HT-29 (cell line): ENCODE measurements at places on chromosomes 5 and 9.

DNA sequence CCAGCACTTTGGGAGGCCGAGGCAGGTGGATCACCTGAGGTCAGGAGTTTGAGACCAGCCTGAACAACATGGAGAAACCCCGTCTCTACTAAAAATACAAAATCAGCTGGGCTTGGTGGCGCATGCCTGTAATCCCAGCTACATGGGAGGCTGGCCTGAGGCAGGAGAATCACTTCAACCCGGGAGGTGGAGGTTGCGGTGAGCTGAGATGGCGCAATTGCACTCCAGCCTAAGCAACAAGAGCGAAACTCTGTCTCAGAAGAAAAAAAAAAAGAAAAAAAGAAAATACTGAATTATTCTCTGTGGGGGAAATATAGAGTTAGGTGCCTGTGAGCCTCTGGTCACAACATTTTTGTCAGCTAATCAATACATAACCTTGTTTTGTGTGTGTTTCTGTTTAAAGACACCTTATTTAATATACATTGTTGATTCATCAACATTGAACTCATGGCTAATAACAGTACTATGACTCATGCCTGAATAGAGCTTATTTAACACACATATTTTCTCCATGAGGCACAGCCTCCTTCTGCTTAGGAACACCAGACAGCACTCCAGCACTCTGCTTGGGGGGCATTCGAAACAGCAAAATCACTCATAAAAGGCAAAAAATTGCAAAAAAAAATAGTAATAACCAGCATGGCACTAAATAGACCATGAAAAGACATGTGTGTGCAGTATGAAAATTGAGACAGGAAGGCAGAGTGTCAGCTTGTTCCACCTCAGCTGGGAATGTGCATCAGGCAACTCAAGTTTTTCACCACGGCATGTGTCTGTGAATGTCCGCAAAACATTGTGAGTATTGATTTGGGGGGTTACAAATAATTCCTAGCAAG is at the start of gene IL31RA:
TSS of gene IL31RA (plus strand) at position 519 of the 836 bp plus-strand sequence. CDS start at position 733, 214 bp downstream.
- no peak for DNase-seq

- DNase-seq: no peak
Measured at GRCh38 chr9:128493424-128493823, 11.1 kb upstream of the GLE1 start.

GRCh38 chr9:35966433-35966832 is 8.5 kb upstream of the OR2S2 start:
- no peak for DNase-seq

GRCh38 chr5:42749020-42749419 is 7.6 kb upstream of the CCDC152 start:
- DNase-seq: no peak

DNA sequence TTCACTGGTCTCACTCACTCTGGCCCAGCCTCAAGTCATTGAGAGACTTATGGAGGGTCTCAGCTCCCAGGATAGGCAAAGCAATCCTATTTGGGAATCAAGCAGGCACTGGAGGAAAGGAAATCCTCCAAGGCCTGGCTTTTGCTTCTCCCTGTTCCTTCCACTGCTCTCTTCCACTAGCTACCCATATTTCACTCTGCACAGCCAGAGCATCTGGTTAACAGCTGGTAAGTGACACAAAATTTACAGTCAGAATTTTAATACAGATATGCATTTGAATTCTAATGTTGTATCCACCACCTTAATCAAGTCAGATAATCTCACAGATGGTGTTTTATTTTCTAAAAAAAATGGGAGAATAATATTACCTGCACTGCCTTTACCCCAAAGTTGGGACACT is 868 bp upstream of the C1QTNF2 start:
- DNase-seq: no peak

- DNase-seq: no peak
Measured at GRCh38 chr5:142846406-142846805, 76.2 kb downstream of the ARHGAP26 start.

DNA sequence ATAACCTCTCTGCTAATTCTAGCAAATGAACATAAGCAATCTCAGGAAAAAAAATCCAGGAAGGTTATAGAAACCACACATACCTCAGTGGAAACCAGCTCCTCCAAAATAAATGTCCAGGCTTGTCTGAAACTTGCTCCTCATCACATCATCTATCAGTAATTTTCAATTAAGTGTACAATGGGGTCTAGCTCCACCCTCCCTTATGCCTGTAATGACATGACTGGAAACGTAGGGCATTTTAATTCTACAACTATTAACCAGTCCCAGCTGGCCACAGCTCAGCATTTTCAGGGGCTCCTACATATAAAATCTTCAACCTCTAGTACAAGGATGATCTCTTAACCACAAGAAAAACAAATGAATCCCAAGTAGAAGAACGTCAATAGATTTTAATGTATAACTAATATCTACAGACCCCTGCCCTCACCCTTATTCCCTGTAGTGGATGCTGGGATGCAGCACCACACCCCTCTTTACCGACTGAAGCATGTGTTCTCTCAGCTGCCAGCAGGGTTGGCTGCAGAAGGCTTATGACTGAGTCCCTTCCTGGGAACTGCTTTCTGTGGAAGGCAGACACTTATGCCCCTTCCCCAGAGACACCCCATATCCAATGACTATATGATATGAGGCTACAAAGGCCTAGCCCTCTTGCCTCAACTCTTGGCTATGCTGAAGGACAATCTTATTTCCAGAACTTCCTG is 6.8 kb downstream of the TSSK1B start:
- DNase-seq: no peak

GRCh38 chr5:152673601-152674000 is 268.5 kb upstream of the NMUR2 start:
- DNase-seq: no peak

DNA sequence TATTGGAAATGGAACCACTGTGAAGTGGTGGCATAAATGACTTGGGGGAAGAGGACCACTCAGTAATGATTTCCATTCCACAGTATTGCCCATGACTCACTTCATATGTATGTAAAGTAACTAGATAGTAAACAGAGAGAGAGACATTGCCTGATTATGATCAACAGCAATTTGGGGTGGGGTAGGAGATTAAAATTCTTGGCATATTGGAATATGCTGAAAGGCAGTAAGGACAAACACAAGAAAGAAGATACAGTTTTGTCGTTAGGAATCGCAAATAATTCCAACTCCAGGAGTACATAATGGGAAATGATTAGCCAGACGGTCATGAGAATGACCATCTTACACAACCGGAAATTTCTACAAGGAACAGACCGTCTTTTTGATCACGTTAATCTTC is 1.5 kb upstream of the HMGCS1 start:
- peak; percentile 56 for DNase-seq

GRCh38 chr5:35131723-35132122 is 84.0 kb upstream of the AGXT2 start:
- no peak for DNase-seq

- DNase-seq: no peak
Measured at GRCh38 chr5:155097995-155098394, 84.4 kb downstream of the KIF4B start.

DNA sequence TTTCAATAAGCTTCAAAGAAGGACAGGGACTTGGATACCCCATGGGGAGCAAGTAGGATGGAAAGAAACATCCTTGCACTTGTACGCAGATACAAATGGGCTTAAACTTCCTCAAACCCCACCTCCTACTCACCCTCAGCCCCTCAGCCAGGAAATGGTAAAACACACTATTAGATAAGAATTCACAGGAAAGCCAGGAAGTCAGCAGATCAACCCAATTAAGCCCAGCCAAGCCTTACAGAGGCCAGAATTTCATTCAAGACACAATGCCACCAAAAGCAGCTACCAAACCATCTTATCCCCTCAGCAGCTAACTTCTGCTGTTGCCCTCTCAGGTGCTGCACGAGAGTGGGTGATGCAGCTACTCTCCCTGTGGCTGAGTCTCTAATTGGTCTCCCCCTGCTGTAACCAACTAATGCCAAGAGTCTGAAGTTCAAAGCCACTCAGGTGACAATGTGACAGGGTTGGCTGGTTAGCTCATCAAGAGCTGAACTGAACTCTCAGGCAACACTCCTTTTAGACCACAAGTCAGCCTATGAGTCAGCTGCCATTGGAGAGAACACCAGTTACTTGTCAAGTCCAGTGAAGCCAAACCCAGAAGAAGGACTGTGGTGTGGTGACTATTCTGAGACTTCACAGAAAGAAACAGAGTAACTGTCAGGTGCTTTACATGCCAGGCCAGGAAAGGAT is 201.9 kb downstream of the ZNF608 start:
- DNase-seq: no peak

DNA sequence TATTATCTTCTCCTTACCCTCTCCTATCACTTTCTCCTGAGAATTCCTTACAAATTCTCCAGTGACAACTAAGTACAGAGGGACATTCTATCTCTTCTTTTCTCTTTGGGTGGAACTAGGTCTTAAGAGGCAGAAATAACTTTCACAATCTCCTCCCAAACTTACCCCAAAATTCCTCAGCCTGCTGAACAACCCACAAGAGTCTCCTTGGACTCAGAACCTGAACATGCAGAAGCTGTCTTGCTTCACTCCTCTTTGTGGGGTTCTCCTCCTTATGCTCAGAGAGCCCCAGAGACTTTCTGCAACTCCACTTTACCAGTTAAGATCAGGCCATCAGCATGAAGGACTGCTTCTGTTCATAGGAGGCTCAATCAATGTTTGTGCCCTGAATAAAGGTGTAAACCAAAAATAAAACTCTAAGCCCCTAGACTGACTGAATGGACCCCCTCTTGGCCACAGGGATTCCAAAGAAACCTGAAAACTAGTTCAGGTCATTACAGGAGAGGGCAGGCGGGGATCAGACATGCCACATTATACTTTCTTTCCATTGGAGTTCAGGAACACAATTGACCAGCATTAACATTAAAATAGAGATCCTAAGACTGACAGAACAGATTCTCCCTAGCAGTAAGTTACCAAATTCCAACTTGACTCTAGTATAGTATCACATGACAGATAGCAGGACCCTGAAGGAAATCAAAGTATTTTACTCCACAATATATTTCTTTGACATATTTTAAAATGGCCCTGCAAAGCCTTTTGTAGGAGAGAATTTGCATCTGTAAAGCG is 179.7 kb upstream of the FBXL17 start:
- DNase-seq: no peak

DNA sequence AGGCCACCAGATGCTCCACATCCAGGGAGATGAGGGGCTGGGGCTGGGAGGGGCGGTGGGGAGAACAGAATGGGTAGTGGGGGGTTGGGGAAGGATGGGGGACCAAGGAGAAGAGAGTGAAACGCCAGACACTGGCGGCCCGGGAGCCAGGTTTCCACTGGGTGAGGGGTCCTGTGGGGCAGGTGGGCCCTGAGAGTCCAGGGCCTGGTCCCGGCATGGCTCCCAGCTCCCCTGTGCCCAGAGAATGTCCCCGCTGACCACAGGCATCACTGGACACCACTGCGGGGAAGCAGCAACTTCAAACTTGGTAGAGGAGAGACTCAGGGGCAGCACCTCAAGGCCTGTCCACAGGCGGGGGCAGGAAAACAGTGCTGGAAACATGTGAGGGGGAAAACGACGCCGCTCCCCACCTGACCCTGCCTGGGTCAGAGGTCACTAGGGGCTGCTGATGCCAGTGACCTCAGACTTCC is 13.2 kb downstream of the NINJ1 start:
- no peak for DNase-seq

GRCh38 chr9:93946338-93946712 is 8.8 kb downstream of the BARX1 start:
- no peak for DNase-seq

- DNase-seq: no peak
Measured at GRCh38 chr9:89574309-89574708, 30.5 kb upstream of the GADD45G start.

- DNase-seq: no peak
Measured at GRCh38 chr9:133126697-133127339, 5.8 kb upstream of the RALGDS start.

- no peak for DNase-seq
Measured at GRCh38 chr5:109225716-109226625, 183.8 kb downstream of the PJA2 start.

GRCh38 chr5:170112876-170113521 is 7.3 kb downstream of the FOXI1 start:
- no peak for DNase-seq

- DNase-seq: peak; percentile 69
Measured at GRCh38 chr5:134005417-134006061, 764 bp upstream of the VDAC1 start.

GRCh38 chr9:81782313-81782995 is 93.1 kb upstream of the TLE1 start:
- DNase-seq: no peak

GRCh38 chr9:6894135-6894534 is 136.4 kb downstream of the KDM4C start:
- no peak for DNase-seq

GRCh38 chr5:178284093-178284675 is 51.6 kb upstream of the PHYKPL start:
- DNase-seq: peak; percentile 66

GRCh38 chr5:68303038-68303738 is 87.6 kb downstream of the PIK3R1 start:
- no peak for DNase-seq

DNA sequence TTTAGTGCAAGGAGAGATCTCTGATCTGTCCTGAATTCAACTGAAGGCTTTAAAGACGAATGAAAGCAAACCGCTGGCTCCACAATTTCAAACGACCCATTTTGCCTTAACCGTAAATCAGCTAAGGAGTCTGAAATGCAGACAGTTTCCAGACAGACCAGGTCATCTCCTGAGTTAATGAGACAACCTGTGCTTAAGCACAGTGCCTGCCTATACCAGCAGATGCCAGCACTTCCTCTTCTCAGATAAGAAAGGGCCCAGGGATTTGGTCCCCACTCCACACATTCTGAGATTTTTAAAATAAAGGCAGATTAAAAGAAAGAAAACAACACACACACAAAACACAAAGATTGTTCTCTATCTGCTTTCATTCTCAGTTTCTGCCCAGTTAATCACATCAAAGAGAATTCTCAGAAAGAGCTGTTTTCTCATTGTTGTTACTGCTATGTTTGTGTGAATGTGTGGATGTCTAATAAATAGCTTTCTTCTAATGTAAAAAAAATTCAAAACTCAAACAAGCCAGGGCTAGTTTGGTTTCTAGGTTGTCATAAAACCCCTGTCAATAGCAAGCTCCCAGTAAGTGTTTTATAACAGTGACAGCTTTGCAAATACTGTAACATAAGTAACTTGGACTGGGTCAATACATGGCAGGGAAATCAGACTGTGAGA is 157.7 kb upstream of the SLC24A2 start:
- peak; percentile 10 for DNase-seq

DNA sequence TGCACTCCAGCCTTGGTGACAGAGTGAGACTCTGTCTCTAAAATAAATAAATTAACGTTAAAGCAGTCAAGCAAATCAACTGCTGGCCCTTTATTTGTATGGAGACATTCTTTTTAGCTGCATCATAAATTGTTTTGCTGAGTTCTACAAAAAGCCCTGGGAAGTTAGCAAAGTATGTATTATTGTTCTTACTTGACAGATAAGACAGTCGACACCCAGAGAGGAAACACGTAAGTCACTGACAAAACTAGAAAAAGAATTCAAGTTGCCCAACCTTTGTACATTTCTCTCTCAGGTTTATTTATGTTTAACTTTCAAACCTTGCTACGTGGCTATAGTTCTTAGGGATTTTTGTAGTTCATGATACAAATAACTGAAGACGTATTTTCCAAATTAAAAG is 40.4 kb upstream of the MACIR start:
- no peak for DNase-seq

GRCh38 chr5:71830681-71831539 is 111.8 kb downstream of the CARTPT start:
- peak; percentile 59 for DNase-seq

GRCh38 chr9:74861071-74861470 is 26.6 kb downstream of the TRPM6 start:
- no peak for DNase-seq

GRCh38 chr5:138067945-138068344 is 15.9 kb upstream of the WNT8A start:
- no peak for DNase-seq
